ENCODE measurements at places on chromosomes 13 and 19.
A peak's percentile ranks its signal among the peaks of the same experiment; 100 is the strongest.

DNA sequence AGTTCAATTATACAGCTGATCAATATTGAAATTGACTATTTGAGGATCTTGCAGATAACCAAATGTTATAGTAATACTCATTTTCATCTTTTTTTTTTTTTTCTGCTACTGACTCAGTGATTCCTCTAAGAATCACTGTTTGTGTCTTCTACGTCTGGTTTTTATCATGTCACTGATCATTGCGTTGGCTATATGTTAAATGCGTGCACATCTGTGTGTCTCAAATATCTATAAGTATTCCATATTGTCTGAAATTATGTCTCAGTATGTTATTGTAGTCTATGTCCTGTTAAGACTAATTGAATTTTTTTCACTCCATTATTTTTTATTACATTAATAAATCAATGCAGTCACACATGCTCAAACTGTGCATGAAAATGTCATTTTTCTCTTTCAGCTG, 200.5 kb downstream of the PCDH20 start:
- H3K27ac ChIP-seq: no peak overlapping the region
- H3K36me3 ChIP-seq: no peaks in the 10 kb centered on the region
- no peak overlapping the region for H3K4me3 ChIP-seq
- DNase-seq: no peak

DNA sequence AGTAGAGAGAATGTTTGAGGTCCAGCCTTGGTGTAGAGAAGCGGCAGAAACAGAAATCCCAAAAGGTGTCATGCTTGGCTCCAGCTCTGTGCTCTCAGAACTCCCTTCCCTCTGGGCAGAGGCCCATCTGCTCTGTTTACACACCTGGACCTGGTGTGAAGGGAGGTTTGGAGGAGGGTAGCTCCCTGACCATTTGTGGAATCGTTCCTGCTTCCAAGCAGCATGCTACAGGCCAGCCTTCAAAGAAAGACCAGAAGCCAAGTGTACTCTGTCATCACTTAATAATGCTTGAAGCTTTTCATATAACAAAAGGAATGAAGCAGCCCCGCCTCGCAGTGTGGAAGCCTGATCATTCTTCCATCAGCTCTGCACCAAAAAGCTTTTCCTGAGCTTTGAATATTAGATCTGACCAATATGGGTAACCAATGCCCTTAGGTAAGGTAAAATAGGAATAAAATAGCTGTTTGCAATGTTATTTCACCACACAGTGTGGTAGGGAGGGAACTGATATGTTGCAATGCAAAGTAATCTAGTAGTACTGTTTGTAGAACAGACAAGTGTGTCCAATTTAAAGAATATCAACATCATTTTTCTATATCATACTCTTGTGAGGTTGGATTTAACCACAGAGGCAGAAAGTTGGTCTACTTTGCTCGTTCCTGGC, 63.3 kb downstream of the ZIC5 start:
- peaks cover 17% of the 10 kb centered on the region for H3K4me1 ChIP-seq
- peaks cover 30% of the 10 kb centered on the region for H3K27me3 ChIP-seq
- H3K4me3 ChIP-seq: no peak overlapping the region
- peaks cover 4% of the 10 kb centered on the region for H3K36me3 ChIP-seq
- DNase-seq: no peak
- H3K27ac ChIP-seq: no peak overlapping the region

GRCh38 chr19:2848616-2849015, 7.3 kb downstream of the ZNF555 start:
- peaks cover 13% of the 10 kb centered on the region for H3K4me1 ChIP-seq
- peaks cover 37% of the 10 kb centered on the region for H3K36me3 ChIP-seq
- no peak overlapping the region for H3K4me3 ChIP-seq
- H3K27ac ChIP-seq: no peak overlapping the region
- no peaks in the 10 kb centered on the region for H3K27me3 ChIP-seq

GRCh38 chr19:56066152-56067023, 54.7 kb downstream of the ZNF787 start:
- H3K4me1 ChIP-seq: peaks cover 10% of the 10 kb centered on the region
- peak; percentile 64 for DNase-seq
- peak overlapping the region; percentile 83 for H3K4me3 ChIP-seq
- H3K27me3 ChIP-seq: peaks cover 35% of the 10 kb centered on the region
